ENCODE measurements at places on chromosomes 7 and 10.
A peak's percentile ranks its signal among the peaks of the same experiment; 100 is the strongest.

DNA sequence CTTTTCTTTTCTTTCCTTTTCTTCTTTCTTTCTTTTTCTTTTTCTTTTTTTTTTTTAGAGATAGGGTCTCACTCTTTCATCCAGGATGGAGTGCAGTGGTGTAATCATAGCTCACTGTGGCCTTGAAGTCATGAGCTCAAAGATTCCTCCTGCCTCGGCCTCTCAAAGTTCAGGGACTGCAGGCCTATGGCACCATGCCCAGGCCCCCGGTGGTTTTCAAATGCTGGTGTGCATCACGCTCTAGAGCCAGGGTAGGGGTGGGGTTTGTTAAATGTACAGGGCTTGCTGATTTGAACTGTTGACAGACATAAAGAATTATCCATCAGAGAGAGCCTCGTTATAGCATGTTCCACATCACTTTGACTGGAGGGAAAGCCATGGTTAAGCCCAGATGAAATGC is 5.8 kb downstream of the MINDY4 start:
- DNase-seq, result no peak

DNA sequence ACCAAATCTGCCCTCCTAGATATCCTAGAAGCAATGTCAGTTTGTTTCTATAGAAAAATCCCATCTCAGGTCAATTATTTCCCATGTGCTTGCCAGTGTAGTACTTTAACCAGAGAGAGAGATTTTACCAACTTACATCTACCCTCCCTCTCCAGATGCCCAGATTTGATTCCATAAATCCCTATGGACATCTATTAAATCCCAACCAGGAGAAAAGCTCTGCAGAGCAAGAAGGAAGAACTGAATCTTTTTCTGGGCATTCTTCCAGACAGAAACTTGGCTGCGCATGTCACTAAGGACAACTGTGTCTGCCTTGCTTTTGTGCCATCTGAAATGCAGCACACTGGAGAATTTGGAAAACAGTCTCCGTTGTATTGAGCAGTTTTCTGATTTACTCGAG is 597.6 kb downstream of the SORCS1 start:
- peak; percentile 28 for DNase-seq

DNA sequence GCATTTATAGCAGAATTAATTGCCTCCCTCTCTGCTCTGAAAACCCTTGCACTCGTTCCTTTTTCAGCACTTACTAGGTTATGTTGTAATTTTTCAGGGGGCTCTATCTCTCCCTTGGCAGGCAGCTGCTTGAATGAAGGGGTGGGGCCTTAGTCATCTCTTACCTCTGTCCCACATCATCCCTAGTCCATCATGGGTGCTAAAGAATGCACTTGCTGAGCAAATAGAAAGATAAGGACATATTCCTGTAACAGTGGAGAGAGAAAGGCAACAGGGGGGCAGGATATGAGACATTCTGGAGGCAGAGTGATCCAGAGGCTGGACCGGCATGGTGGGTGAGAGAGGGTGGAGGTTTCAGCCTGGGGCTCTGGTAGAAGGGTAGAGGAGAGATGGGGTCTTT is 60.0 kb downstream of the MINDY4 start:
- DNase-seq, result no peak

DNA sequence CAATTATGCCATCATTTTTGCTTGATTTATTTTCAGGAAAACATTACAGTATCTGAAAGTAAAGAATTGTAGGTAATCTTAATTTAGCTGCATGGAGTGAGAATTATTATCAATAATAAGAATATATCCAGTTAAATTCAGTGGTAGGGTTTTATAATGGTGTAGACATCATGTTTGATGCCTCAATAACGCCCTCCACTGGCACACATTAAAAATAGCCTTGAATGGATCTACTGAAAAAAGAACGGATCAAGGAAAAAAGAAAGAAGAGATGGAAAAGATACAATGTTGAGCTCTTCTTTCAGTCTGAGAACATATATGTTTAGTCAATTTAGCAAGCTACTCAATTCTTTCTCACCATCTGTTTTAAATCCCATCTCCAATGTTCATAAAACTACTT is 319.2 kb downstream of the CDC14C start:
- no peak for DNase-seq

- no peak for DNase-seq
Observed at GRCh38 chr10:23198610-23198939, 6.5 kb downstream of the PTF1A start.

GRCh38 chr10:35579726-35580422 is 25.3 kb upstream of the GJD4 start:
- peak; percentile 96 for DNase-seq

DNA sequence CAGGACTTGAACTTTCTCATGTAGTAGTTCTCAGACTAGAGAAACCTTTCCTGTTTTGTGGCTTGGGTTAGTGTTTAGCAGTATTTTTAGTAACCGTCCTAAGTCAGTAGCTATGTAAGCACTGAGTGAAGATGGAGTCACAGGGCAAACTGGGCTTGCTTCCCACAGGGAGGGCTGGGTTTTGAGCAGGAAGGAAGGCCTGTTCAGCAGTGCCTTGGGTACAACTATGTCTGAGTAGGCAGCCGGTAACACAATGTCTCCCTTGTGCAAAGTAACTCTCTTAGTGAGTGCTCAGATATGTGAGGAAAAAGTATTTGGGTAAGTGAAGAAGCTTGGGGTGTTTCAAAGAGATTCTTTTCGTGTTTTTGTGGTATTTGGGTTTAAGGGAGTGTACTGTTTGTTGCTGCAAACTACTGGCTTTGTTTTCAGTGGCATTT is 96.4 kb downstream of the CCSER2 start:
- peak; percentile 64 for DNase-seq

GRCh38 chr10:69389827-69390490 is 26.8 kb downstream of the TACR2 start:
- DNase-seq, result no peak

- no peak for DNase-seq
Observed at GRCh38 chr7:91784469-91784868, 96.0 kb downstream of the MTERF1 start.

GRCh38 chr10:98170249-98171117 is 36.0 kb downstream of the R3HCC1L start:
- peak; percentile 78 for DNase-seq

DNA sequence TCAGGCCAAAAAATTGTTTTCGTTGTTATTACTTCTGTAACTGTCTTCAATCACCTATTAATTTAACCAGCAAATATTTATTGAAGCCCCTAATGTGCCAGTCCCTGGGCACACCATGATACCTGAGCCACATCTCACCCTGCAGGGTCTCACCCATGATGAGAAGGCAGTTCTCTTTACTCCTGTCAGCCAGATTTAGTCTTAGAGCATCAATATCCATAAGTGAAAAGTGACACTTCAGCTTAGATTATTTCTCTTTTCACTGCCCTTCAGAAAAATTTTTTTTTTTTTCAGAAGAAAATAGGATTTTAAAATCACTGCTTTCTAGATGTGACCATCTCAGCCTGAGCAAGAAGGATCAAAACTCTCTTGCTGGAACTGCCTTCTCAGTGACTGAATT is 258.6 kb upstream of the NFE2L3 start:
- no peak for DNase-seq

GRCh38 chr10:4557469-4557868 is 268.5 kb upstream of the AKR1E2 start:
- no peak for DNase-seq

- DNase-seq, result no peak
Observed at GRCh38 chr7:121449735-121450240, 53.7 kb upstream of the FAM3C start.

DNA sequence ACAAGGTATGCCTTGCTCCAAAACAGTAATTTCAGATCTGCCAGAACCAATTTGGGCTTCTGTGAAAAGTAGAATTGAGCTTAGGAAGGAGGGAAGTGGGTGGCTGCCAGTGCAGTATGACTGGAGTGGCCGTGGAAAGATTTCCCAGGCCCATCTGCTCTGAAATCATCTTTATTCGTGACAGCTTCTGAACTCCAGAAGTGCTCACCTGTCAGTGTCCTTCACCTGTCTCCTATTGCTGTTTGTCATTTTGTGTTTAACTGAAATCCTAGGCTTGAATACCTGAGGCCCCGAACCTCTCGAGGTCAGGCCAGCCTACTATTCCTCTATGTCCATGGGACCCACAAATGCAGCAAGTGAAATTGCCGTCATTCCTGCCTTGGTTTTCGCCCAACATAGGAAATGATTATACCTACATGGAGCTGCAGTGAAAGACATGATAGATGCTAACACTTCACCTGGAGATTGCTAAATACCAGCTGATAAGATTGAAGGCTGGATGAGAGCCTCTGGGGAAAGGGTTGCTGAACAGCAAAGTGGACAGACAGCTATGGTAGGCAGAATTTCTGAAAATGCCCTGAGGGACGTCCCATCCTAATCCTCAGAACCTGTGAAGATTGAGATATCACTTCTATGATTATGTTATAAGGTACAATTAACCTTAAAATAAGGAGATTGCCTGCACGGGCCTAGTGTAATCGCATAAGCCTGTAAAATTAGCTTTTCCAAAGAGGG is 82.1 kb downstream of the C1GALT1 start:
- DNase-seq, result peak; percentile 70

- DNase-seq, result no peak
Observed at GRCh38 chr10:35639021-35639727, 2.9 kb downstream of the FZD8 start.
